ENCODE measurements at places on chromosomes 2 and 18.

DNA sequence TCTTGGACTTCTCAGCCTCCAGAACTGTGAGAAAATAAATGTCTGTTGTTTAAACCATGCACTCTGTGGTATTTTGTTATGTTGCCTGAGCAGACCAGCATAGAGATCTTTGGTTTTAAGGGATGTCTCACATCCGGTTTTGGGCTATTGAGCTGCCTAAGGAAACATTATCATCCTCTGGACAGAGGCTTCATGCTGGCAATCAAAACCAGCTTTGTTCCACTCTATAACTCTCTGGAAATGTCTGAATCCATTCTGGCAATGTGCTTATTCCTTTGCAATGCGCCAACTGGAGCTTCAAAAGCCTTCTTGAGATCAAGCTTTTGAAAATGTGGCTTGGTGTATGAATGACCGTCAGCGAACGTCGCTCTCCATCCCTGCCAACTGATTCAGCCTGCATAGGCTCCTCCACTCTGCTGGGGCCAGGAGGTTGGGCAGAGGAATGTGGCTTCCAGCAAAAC, 183.6 kb upstream of the MGAT5 start:
- peak; percentile 31 for DNase-seq

- DNase-seq, result no peak
Measured at GRCh38 chr2:109028277-109028676, 39.3 kb upstream of the EDAR start.

GRCh38 chr2:223786943-223787342, 50.4 kb downstream of the AP1S3 start:
- no peak for DNase-seq

GRCh38 chr2:160381425-160381951, 112.1 kb downstream of the RBMS1 start:
- peak; percentile 74 for DNase-seq

All from astrocyte (in vitro differentiated cells and primary cell).